ENCODE measurements at places on chromosomes 4 and X. TPM values are rescaled to one million over a fixed set of nuclear protein-coding genes. Genes with fewer than 3 reads are reported as not detected.
A peak's percentile ranks its signal among the peaks of the same experiment; 100 is the strongest.

ENPEP gene
- total RNA-seq = 22.0 TPM

LEF1 gene
- total RNA-seq = 27.4 TPM

ZNF41 gene
- total RNA-seq = 4.9 TPM

DNA sequence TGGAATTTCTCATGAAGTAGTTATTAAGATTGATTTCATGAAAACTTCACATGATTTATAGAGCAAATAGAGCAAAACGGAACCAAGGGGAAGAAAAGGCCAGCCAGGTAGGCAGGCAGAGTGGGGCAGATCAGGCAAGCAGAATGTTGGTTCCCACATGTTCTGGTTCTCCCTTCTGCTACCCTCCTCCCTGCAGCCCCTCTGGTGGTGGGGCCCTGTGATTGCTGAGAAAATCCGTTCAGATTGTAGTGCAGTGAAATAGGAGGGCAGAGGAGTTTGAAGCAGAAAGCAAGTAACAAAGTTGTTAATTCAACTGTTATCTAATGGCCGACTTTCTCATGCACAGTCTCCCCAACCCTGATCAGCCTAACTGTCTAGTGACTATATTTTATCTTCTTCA is 185.3 kb downstream of the MID1IP1 start:
- DNase-seq = no peak

DNA sequence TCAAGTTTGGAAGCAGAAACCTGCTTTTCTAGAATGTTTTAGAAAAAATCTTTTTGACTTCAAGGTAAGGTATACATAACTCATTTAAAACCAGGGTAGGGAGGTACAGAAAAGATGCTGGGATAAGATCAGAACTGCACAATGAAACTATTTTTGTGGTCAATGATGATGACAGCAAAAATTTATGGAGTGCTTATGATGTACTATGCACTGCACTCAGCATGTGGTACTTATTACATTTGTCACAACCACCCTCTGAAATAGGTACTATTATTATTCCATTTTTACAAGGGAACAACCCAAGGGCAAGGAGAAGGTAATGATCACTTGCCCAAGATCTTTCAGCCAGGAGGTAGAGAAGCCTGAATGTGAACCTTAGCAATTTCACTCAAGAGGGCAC is 8.0 kb downstream of the GPM6B start:
- DNase-seq = no peak

DNA sequence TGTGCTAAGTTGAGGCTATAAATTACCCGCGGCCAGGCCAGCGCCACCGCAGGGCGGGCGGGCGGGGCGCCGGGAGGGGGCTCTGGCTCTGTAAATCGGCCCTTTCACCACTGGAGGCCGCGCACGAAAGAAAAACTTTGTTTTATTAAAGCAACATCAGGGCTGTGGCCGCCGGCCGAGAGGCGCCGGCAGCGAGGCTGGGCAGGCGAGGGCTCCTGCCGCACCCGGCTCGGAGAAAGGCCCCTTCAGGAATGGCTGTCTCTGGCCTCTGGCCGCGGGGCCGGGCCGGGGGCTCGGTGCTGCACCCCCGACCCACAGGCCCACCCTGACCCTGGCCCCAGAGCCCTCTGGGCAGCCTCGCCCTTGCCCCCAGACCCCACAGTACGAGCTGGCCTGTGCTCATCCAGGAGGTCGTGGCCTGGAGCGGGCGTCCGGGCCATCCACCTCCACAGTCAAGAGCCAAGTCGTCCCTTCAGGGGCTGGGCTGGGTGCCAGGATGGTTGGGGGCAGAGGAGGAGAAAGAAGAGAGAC is 29.5 kb upstream of the FGFR3 start:
- peak; percentile 31 for DNase-seq

Measured in uterus (tissue), 4 donors.